Heart right ventricle (tissue), 16 donors: ENCODE measurements at places on chromosomes 1 and 21. TPM values are rescaled to one million over a fixed set of nuclear protein-coding genes. Genes with fewer than 3 reads are reported as not detected.

GRCh38 chr1:244057474-244058385 is 6.6 kb downstream of the ZBTB18 start:
- DNase-seq, result no peak

DNA sequence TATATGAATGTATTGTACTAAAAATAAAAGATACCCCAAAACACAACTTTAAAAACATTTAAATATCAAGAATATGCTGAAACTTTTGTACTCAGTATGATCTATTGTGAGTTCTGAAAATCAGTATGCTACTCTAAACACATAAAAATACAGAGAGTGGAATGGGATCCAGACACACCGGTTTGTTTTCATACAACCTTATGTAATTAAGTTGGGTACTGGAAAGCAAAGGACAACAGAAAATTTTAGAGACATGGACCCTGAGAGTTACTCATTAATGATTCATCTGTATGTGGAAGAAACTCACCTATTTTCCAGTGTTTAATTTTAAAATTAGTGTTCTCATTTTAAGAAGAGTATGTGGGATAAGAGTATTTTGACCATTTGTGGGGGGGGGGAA is 927 bp upstream of the CFHR3 start:
- no peak for DNase-seq

- DNase-seq, result no peak
Observed at GRCh38 chr1:208231881-208232661, 12.1 kb downstream of the PLXNA2 start.

DNA sequence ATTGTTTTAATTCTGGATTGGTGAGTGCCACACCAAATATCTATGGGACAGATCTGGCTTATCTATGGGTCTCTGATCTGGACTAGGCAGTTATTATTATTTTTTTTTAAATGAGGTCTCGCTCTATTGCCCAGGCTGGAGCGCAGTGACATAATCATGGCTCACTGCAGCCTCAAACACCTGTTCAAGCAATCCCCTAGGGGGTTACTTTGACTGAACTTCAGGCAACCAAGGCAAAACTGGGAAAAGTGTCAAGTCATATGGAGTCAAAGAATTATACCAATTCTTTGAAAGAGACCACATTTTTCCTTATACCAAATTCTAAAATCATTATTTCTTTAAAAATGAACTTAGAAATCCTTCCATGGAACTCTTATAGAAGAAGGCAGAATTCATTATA is 129.1 kb upstream of the HOOK1 start:
- no peak for DNase-seq

GRCh38 chr1:31289021-31289420 is 7.6 kb downstream of the SNRNP40 start:
- no peak for DNase-seq

- DNase-seq, result no peak
Observed at GRCh38 chr21:35945089-35945671, 115.1 kb downstream of the SETD4 start.

GRCh38 chr1:5343256-5344020 is 648.8 kb downstream of the NPHP4 start:
- DNase-seq, result no peak

DNA sequence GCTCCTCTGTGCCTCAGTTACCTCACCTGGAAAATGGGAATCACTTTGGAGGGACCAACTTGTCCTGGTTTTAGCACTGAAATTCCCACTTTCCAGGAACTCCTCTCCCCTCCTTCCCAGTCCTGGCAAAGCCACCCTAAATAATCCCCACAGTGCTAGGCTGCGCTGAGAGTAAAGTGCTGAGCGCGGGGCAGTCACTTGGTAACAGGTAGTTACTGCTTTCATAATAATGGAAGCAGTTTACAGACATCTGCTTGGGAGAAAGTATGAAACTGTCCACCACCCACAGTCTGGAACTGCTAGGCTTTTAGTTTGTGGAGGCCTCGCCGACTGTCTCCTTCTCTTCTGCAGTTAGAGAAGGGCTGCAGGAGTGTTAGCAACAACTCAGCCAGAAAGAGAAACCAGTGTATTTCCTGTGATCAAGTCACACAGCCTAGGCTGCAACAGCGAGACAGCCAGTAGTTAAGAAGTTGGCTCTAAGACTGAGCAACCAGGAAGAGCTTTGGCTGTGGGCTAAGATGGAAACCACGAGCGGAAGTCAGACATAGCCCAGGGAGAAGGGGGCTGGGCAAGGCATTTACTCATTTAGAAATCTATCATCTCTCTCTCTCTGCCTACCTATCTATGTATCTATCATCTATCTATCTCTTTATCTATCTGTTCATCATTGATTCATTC is 30.8 kb upstream of the ABCG1 start:
- DNase-seq, result peak; percentile 46

DNA sequence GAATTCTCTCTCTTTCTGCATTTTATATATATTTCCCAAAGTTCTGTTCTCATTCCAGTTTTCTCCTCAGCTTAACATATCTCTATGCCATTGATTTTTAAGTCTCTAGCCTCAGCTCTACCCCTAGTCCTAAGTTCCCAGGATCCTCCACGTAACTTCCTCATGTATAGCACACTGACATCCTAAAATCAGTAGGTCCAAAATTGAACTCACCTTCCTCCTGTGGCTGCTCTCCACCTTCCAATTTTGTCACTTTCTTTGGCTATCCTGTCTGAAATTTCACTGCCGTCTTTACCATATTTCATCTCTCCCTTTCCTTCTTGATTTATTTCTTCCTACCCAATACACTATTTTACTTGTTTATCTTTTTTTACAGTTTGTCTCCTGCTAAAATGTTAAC is 1.5 kb downstream of the SLAMF6 start:
- no peak for DNase-seq

GRCh38 chr1:156815961-156816422 is 656 bp downstream of the SH2D2A start:
- DNase-seq, result no peak

DNA sequence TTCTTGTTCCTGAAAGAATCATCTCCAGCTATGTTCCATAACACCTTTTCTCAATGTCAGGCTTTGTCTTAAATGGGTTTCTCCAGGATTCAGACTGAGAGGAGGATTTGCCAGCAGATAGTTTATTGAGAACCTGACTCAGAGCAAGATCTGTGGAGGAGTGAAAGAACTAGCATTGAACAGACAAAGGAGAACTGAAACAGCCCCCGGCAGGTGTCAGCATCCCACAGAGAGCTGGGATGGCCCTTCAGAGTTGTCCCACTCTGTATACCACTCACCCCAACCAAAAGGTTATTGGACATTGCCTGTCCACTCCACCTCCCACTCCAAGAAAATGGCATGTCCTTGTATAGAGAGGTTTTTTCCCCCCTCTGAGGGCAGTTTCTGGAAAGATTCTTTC is 270.7 kb downstream of the PAPPA2 start:
- no peak for DNase-seq

- DNase-seq, result no peak
Observed at GRCh38 chr21:42563686-42564085, 50.0 kb downstream of the SLC37A1 start.

GRCh38 chr1:3836421-3836820 is 20.6 kb downstream of the CEP104 start:
- DNase-seq, result no peak

DNA sequence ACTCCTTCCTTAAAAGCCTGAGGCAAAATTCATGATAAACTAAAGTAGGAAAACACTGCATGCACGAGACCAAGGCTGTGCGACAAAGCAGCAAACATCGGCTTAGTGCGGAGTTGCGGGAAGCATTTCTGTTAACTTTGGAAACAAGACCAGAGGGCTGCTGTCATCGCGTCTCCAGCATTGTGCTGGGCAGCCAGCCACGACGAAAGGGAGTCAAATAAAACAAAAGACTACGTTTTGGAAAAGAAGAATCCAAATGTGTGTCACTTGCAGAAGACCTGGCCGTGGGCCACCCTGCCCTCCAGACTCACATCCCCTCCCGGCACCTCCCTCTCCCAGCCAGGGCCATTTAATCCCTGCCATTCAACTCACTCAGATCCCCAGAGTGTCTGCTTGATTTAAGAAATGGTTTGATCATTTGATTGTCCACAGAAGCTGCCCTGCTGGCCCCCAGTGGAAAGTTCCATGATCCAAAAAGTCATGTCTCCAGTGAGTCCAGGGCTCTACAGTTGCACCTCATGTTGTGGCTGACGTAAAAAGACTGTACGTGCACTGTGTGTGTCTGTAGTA is 2.4 kb upstream of the KRTAP10-11 start:
- DNase-seq, result no peak

Gene ASTN1
- 0.30 TPM for total RNA-seq

Gene LRRC52
- total RNA-seq, result 0.66 TPM

Gene ACTL8
- total RNA-seq, result not detected

Gene SRGAP2
- 22.1 TPM for total RNA-seq

Gene ADAM30
- not detected for total RNA-seq

Gene TDRD10
- 2.1 TPM for total RNA-seq

Gene TNFRSF1B
- 55.4 TPM for total RNA-seq
